ENCODE measurements at places on chromosomes 4 and X.

- no peak for DNase-seq
Measured at GRCh38 chr4:136725286-136726081, 806.8 kb downstream of the PCDH18 start.

DNA sequence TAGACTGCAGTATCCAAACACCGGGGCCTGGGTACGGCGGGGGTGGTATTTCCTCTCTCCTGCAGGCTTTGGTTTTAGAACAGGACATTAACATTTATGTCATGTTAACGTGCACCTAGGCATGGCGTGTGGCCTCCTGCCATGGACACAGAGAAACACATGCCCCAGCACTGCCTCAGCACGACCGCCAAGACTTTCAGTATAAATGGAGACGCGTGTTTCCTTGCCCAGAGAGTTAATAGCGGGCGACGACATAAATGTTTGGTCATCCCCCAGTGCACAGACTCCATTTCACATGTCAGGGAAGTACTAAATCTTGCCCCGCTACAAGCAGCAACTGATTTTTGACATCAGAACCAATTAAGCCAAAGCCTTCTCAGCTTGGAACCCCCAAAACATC is 737.9 kb downstream of the RAB28 start:
- no peak for DNase-seq

DNA sequence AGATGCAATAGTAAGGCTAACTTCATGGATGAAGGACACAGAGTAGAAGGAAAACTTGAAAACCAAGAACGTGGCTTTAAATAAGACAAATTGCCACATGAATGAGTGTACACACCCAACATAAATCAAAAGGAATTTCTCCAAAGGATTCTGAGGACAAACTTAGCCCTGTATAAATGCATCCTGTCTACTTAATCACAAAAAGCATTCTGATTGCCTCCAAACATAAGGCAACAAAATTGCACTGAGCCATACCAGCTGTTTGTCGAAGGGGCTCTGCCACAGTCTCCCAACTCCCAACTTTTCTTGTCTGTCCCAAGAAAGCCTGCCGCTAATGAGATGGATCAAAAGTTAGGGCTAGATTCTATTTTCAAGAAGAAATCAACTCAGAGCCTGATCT is 194.3 kb downstream of the SOWAHB start:
- DNase-seq, result no peak

DNA sequence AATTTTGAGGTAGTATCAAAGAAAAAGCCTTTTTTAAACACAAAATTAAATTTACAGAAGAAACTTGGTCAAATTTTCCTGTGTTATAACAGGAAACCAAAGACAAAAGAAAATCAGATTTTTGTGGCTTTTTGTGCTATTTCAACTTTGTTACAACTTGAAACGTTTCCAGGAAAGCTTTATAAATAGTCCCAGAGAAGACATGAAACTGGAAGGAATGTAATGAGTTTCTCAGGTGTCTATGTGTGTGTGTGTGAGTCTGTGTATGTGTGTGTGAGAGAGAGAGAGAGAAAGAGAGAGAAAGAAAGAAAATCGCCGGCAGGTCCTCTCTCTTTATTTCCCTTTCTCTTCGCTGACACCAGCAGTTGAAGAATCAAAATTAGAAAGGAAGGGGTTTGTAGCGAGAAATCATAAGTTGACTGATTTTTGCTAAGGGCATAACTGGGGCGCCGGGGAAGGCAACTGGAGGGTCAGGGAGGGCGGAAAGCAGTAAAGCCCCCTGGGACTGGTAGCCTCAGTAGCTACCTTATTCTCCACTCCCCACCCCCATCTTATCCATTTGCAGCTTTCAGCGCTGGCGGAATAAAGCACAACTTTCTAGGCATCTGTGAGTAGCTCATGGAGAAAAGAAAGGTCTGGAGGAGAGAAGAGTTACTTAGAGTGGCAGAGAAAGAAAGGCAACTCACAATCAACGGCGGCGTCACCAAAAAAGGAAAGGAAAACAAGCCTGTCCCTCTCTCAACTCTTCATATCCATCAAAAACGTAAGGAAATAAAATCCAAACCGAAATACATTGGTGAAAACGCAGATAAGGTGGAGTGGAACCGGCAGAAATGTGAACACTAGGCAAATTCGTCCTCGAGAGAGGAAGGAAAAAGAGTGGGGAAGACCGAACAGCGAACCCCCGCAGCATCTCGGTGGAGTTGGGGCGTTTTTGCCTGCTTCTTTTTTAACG is 1.3 kb downstream of the TMEM47 start:
- DNase-seq, result no peak

GRCh38 chr4:100421361-100421978 is 96.4 kb downstream of the EMCN start:
- DNase-seq, result peak; percentile 5

DNA sequence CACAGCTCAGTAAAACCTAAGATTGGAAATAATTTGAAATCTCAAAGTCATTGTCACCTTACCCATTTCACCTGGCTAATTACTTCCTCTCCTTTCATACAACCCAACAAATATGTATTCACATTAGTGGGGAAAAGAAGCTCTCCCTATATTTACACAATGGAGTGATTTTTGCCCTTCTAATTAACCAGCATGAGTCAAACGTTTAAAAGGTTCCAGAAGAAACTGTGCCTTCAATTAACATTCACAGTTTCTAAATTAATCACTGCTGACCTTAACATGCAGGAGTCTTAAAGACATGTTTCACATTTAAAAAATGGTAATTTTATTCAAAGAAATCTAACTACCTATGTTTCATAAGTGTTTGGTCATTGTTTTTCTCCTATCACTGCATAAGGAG is 254.6 kb downstream of the CBLL2 start:
- DNase-seq, result no peak

DNA sequence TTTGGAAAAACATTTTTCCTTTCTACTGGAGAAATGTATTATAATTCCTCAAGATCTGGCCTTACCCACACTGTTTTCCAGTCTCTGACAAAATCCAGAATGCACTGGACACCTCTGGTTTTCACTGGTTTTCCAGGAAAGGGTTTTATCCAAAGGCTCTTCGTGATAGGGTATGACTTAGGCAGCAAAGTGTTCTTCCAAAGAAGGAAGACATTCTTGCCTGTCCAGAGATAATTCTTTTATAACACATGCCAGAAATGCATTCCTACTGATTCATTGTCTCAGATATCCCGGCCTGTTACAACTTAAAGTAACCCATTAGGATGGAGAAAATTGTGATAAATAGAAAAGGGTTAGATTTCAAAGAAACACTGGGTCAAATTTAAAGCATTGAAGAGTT is 2343.1 kb downstream of the PCDH7 start:
- no peak for DNase-seq

DNA sequence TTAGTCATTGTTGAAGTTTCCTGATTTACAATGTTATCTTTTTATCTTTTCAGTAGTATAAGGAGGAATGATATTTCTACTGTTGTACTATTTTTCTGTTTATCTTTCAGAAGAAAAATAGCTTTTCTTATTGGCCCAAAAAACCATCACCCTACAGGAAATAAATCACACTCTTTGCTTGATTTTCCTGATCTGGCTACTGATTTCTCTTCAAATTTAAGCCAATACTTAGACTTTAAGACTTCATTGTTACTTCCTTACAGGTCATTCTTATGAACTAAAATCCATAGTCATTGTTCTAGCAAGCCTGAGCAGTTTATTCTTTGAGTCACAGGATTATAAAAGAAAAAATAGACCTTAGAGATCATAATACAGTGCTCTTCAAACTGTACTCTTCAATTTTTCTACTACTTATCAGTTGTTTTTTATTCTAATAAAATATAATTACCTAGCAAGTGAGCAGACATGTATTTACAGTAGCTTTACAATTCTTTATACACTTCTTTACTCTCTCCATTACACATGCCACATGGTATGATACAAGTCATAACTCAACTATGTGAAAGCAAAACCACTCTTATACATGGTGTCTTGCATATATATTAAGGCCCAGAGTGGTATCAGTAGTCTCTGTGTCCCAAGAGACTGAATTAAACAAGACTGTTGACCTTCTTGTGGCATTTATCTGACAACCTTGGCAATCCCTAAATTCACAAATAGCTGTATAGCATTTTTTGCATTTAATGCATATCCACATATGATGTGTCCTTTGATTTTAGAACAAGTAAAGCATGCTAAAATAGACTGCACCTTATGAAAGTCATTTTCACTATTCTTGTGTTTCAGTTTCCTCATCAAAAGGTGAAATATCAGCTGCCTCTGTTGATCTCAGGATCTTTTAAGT is 47.9 kb downstream of the TET2 start:
- no peak for DNase-seq

DNA sequence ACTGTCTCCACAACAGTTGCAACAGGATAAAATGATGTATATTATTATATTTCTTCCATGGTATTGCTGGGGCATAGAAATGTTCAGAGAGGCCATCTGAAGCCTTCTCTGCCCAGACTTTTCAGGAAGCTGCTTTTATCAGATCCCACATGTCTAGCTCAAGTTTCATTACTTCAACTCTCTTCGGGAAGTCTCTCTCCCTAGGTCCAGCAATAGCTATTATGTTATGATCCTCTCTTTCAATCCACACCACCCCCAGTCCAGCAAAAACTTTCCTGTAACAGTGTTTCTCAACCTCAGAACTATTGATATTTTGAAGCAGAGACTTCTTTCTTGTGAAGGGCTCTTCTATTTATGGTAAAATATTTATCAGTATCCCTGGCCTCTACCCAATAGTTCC is 44.9 kb downstream of the CXCL1 start:
- no peak for DNase-seq

- no peak for DNase-seq
Measured at GRCh38 chr4:45172636-45173035, 446.3 kb upstream of the GNPDA2 start.

DNA sequence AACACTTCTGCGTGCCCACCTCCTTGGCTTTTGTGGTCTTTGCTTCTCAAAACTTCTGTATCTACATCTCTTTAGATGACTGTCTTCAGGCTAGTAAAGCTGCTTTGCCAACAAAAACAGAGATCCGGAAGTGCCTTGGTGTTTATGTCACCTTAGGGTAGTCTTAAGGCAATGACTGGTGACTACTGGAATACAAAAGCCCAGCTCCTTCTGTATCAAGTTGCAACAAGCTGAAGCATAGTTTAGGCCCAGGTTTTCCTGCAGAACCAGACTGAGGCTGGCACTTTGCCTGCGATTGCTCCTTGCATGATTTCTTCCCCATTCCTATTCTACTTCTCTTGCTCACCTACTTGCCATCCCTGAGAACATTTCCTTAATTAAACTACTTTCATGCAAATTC is 333.8 kb downstream of the DMD start:
- no peak for DNase-seq

GRCh38 chrX:2401590-2402360 is 99.0 kb downstream of the DHRSX start:
- no peak for DNase-seq

- DNase-seq, result no peak
Measured at GRCh38 chr4:67884701-67885100, 899 bp upstream of the TMPRSS11D start.

DNA sequence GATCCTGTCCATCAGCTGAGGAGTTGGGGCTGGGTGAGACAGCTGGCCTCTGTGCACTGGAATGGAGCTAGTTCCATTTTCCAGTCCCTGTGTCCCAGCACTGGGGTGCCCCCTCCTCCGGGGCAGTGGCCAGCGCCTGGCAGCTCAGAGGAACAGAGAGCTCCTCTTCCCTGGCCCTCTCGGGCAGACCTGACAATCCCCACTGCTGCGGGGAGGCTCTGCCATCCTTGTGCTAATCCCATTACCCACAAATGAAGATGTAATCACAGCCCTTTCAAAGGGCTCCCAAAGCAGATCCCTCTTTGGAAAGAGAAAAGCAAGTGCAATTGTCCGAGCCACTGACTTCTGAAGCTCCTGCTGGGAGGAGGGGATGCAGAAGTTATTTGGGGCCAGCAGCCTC is 75.1 kb upstream of the MSX1 start:
- no peak for DNase-seq

DNA sequence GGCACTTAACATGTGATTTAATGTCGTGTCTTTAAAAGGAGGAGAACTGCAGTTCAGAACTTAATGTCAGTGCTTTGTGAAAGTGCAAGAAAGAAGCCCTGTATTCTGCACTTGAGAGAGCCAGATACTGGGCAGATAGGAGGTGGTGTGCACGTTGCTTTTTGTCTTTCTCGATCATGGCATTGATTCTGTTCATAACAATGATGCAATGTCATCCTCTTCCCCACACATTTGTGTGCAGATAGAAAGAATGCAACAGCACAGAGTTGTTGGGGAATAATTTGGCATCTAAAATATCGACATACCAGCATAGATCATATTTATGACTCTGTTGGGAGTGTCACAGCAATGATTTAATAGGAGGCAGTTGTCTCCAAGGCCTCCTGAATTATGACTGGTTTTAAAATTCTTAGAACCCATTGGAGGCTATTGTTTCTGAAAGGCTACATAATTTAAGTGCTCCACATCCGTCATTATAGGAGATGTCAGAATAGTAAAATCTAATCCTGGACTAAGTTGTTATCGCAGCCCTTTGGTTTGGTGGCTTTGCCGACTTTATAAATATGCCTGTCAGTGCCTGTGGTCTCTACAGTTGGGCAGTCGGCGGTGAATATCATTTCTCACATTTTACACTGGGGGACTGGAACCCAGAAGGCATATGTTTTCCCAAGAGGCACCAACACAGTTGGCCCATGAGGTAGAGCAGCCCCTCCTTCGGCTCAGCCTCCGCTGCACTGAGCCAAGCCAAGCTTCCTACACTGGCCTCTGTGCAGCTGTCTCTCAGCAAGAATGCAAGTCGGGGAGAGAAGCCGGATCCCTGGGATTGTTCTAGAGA is 124.9 kb downstream of the PTTG2 start:
- no peak for DNase-seq

DNA sequence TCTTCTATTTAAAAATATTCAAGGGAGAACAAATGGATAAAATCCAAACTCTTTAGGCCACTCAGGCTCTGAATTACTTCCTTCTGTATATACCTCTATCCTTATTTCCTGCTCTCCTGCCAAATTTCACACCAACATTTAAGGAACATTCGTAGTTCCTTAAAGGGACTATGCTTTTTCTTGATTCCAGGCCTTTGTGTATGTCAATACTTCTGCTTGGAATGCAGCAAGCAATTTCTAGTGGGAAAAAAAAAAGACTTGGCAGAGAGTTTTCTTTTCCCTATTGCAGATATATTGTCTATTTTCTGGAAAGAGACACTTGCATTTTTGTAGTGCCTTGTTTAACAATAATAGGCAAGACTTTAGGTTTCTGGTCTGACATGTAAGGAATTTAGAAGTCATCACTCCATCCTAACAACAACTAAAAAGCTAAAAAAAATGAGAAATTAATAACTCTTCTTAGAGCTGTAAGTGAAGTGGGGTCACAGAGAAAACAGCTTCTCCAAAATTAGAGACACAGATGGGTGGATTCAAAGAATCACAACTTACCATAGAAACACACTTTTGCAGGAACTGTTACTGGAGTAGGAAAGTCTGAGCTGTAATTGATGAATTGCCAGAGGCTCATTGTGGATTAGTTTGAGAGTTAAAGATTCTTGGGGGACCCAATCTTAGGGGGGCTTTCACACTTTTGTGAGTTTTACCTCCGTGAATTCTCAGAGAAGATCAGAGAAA is 2.1 kb upstream of the ADH5 start:
- no peak for DNase-seq

DNA sequence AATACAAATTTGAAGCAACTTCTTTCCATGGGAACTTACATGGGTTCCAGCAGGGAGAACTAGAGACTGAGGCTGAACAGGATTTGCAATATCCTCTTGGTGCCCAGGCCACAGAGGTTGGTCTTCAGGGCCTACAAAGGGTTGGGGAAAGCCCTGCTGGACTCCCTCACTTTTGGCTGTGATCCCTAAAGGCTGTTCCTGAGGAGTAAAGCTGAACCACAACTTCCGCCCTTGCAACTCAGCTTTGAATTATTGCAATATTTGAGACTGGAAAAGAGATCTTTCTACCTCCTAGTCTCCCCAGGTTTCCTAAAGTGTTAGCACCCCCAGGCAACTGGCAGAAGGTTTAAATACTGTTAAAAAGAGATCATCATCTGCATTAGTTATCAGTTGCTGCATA is 26.9 kb downstream of the DCHS2 start:
- no peak for DNase-seq

All from Jurkat, Clone E6-1 (cell line).